PC-9 (cell line): ENCODE measurements at places on chromosomes 4 and X. TPM values are rescaled to one million over a fixed set of nuclear protein-coding genes. Genes with fewer than 3 reads are reported as not detected.

DNA sequence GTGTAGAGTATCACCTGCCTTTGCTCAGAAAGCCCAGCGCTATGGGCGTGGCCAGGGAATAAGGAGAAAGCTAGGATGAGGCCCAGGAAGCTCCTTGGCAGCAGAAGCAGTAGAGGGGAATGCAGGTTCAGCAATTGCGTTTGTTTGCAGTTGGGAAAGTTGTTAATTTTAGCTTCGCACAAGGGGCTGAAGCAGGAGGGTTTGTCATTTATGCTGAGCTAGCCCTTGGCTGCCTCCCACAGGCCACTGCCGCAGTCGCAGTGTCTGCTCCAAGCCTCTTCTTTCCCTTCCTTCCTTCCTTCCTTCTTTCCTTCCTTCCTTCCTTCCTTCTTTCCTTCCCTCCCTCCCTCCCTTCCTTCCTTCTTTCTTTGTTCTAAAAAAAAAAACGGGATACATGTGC lies 21.5 kb downstream of the FRMPD3 start:
- no peak for DNase-seq

DNA sequence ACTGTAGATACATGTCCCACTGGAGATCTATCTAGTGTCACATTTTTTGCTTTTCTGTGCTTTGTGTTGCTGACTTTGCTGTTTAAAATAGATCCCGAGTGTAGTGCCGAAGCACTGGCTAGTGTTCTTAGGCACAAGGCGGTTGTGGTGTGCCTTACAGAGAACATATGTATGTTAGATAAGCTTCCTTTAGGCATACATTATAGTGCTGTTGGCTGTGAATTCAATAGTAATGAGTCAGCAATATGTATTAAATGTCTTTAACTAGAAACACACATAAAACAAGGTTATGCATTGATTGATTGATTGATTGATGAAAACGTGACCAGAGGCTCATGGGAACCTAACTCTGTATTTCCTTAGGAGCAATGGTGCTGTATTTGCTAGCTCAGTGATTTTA lies 56.2 kb downstream of the COX7B2 start:
- no peak for DNase-seq

CFP gene
- total RNA-seq = 0.48 and 0.53 TPM in 2 replicates

- no peak for DNase-seq
Observed at GRCh38 chr4:156569535-156569934, 402.1 kb downstream of the PDGFC start.
